ENCODE measurements at places on chromosomes 7 and 10. TPM values are rescaled to one million over a fixed set of nuclear protein-coding genes. Genes with fewer than 3 reads are reported as not detected.

Gene LRMDA
- total RNA-seq = 22.2 TPM

Gene EN2
- total RNA-seq = not detected

Gene FAM25A
- total RNA-seq = not detected

Gene HOXA6
- 4.2 TPM for total RNA-seq

Gene UCMA
- not detected for total RNA-seq

Gene ZNF786
- total RNA-seq = 6.9 TPM

Gene GIMAP4
- total RNA-seq = 21.4 TPM

Gene POM121L12
- not detected for total RNA-seq

Gene SLC4A2
- 98.9 TPM for total RNA-seq

DNA sequence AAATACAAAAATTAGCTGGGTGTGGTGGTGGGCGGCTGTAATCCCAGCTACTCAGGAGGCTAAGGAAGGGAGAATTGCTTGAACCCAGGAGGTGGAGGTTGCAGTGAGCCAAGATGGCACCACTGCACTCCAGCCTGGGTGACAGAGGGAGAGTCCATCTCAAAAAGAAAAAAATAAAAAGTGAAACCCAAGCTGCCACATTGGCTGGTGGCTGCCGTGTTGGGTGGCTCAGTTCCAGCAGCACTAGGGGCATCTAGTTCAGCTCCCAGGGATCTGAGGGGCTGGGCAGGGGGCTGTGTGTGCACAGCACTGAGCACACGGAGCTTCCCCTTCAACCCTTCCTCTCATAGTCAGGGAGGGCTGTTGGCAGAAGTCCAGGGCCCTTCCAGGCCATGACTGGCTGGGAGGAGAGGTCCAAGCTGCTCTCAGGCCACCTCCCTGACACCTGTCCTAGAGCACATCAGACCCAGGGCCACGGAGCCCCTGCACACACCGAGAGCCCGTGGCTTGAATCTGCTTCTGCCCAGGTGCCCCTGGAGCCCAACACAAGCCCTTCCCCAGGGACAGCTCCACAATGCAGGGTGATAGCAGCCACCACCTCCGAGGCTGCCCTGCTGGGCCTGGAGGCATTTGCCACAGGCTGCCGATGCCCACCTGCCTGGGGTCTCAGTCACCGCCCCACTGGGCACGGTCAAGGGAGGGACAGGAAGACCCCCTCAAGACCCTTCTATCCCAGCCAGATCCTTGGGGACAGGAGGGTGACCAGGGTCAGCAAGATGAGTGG lies 47.3 kb downstream of the YKT6 start:
- no peaks in the 10 kb centered on the region for H3K4me1 ChIP-seq
- no peaks in the 10 kb centered on the region for H3K27me3 ChIP-seq
- no peak for DNase-seq
- H3K27ac ChIP-seq = no peak overlapping the region
- no peaks in the 10 kb centered on the region for H3K36me3 ChIP-seq

GRCh38 chr7:63024446-63024845 lies 974.2 kb upstream of the ZNF722 start:
- DNase-seq = no peak
- no peaks in the 10 kb centered on the region for H3K27me3 ChIP-seq
- no peak overlapping the region for H3K27ac ChIP-seq
- no peaks in the 10 kb centered on the region for H3K36me3 ChIP-seq
- H3K4me3 ChIP-seq = no peak overlapping the region
- no peaks in the 10 kb centered on the region for H3K4me1 ChIP-seq

GRCh38 chr7:108813251-108814014 lies 243.8 kb downstream of the DNAJB9 start:
- DNase-seq = no peak
- no peak overlapping the region for H3K27ac ChIP-seq
- H3K4me3 ChIP-seq = no peak overlapping the region

GRCh38 chr7:45711161-45711490 lies 137.0 kb downstream of the ADCY1 start:
- DNase-seq = no peak
- no peak overlapping the region for H3K27ac ChIP-seq
- H3K27me3 ChIP-seq = peaks cover 5% of the 10 kb centered on the region
- H3K4me3 ChIP-seq = no peak overlapping the region

DNA sequence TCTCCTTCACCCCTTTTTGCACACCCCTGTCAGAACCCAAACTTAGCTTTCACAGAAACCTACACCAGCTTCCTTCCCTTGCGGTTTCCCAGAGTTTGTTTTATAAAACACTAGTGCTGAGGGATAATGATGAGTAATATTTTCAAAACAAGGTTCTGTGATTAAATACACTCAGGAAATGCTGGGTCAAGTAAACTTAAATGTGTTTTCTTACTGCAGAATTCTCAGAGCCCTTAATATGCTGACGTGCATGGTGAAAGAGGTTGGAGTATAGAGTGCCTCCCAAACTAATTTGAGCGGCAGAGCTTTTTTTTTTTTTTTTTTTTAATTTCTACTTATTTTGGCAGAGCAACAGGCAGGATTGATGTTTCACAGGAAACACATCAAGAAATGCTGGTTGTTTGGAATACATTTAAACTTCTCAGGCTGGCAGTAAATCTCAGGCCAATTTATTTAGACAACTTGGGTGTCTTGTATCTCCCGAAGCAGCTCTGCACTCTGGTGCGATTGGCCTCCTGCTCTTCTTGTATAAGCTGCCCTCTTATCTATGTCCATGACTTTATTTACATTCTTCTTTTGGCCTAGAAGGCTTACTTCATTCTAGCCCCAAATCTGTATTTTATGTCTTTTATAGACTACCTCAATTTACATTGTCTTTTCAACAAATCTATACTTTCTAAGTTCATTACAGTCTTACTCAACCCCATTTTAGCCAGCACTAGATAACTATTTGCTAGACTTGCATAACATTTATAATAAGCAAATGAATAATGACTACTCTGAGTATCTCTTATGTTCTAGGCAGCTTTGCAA lies 165.4 kb downstream of the BMPER start:
- H3K36me3 ChIP-seq = no peaks in the 10 kb centered on the region
- no peak overlapping the region for H3K4me3 ChIP-seq
- no peak for DNase-seq
- H3K4me1 ChIP-seq = peaks cover 5% of the 10 kb centered on the region

GRCh38 chr10:116815641-116816415 lies 33.5 kb upstream of the ENO4 start:
- no peak overlapping the region for H3K27ac ChIP-seq
- H3K4me1 ChIP-seq = no peaks in the 10 kb centered on the region
- no peaks in the 10 kb centered on the region for H3K36me3 ChIP-seq
- DNase-seq = no peak
- H3K4me3 ChIP-seq = no peak overlapping the region
- peaks cover 5% of the 10 kb centered on the region for H3K27me3 ChIP-seq

DNA sequence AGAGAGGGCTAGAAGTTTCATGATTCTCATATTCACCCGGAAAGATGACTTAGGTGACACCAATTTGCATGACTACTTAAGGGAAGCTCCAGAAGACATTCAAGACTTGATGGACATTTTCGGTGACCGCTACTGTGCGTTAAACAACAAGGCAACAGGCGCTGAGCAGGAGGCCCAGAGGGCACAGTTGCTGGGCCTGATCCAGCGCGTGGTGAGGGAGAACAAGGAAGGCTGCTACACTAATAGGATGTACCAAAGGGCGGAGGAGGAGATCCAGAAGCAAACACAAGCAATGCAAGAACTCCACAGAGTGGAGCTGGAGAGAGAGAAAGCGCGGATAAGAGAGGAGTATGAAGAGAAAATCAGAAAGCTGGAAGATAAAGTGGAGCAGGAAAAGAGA lies 5.3 kb downstream of the GIMAP4 start:
- no peak overlapping the region for H3K27ac ChIP-seq
- H3K27me3 ChIP-seq = no peaks in the 10 kb centered on the region
- H3K36me3 ChIP-seq = no peaks in the 10 kb centered on the region

- H3K4me1 ChIP-seq = no peaks in the 10 kb centered on the region
- no peak for DNase-seq
- H3K4me3 ChIP-seq = no peak overlapping the region
- no peaks in the 10 kb centered on the region for H3K36me3 ChIP-seq
- H3K27me3 ChIP-seq = no peaks in the 10 kb centered on the region
- no peak overlapping the region for H3K27ac ChIP-seq
Observed at GRCh38 chr10:112615269-112615668, 168.3 kb downstream of the VTI1A start.

GRCh38 chr10:61016630-61017029 lies 72.6 kb upstream of the RHOBTB1 start:
- H3K27ac ChIP-seq = no peak overlapping the region
- no peaks in the 10 kb centered on the region for H3K4me1 ChIP-seq
- H3K36me3 ChIP-seq = no peaks in the 10 kb centered on the region
- H3K4me3 ChIP-seq = no peak overlapping the region
- H3K27me3 ChIP-seq = no peaks in the 10 kb centered on the region

DNA sequence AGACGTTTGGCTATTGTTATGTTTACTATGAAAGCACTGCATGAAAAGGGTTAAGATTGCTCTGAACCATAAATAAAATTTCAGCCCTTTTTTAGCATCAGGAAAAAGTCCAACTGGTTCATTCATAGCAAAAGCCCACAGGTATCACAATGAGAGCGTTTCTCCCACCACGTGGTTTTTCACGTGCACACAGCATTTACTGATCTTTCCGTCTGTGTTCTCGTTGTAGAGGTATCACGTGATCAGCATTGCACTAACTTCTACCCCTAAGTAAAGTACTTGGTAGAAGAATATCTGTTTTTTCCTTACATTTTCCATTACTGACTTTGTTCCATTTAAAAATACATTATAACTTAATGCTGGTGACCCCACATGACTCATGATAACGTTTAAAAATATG lies 17.8 kb upstream of the CCDC3 start:
- no peaks in the 10 kb centered on the region for H3K36me3 ChIP-seq
- H3K27me3 ChIP-seq = no peaks in the 10 kb centered on the region
- DNase-seq = no peak
- no peak overlapping the region for H3K4me3 ChIP-seq
- no peak overlapping the region for H3K27ac ChIP-seq

GRCh38 chr7:69700331-69700730 lies 102.1 kb downstream of the AUTS2 start:
- no peaks in the 10 kb centered on the region for H3K36me3 ChIP-seq
- H3K27me3 ChIP-seq = no peaks in the 10 kb centered on the region
- H3K4me1 ChIP-seq = peaks cover 36% of the 10 kb centered on the region
- no peak overlapping the region for H3K4me3 ChIP-seq

- no peak overlapping the region for H3K4me3 ChIP-seq
- no peaks in the 10 kb centered on the region for H3K27me3 ChIP-seq
- DNase-seq = no peak
- no peaks in the 10 kb centered on the region for H3K36me3 ChIP-seq
- no peaks in the 10 kb centered on the region for H3K4me1 ChIP-seq
- no peak overlapping the region for H3K27ac ChIP-seq
Observed at GRCh38 chr7:25375805-25376600, 147.7 kb upstream of the NPVF start.

DNA sequence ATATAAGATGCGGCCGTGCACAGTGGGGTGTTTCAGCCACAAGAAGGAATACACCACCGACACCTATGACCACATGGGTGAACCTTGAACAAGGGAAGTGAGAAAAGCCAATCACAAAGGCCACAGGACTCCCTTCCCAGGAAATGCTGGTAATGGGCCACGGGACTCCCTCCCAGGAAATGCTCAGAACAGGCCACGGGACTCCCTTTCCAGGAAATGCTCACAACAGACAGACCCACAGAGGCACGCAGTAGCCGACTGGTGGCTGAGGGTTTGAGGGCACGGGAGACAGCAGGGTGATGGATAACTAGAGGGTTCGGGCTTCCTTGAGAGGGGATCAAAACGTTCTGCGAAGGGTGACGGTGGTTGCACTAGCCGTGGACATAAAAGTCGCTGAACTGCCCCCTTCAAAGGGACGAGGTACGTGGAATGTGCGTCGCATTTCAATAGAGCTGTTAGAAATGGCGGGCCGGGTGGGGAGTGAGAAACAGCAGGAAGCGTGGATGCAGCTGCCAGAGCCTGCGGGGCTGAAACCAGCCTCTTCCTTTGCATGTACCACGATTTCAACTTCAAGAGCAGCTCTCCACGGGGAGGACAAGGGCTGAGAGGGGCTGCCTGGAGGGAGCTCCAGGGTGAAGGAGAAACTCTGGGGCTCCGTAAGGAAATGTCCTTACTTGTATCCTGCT lies 274.0 kb downstream of the ELFN1 start:
- H3K36me3 ChIP-seq = no peaks in the 10 kb centered on the region

DNA sequence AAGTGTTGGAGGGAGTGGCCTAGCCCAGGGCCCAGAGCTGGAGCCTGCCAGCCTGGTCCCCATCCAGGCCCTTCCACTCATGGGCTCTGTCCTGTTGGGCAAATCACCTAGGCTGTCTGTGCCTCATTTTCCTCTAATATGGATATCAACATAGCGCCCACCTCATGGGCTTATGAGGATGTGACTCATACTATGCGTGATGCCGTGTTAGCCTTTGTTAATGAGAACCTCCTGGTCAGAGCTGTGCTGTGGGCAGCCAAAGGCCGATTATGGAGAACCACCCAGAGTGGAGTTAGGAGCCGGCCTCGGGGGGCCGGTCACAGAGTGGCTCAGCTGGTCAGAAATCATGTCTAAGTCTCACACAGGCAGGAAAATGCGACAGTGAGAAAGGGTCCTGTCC lies 306.4 kb downstream of the PAXIP1 start:
- no peaks in the 10 kb centered on the region for H3K27me3 ChIP-seq
- no peak overlapping the region for H3K4me3 ChIP-seq
- H3K27ac ChIP-seq = no peak overlapping the region
- H3K4me1 ChIP-seq = no peaks in the 10 kb centered on the region

- no peak overlapping the region for H3K4me3 ChIP-seq
- H3K27ac ChIP-seq = no peak overlapping the region
- no peaks in the 10 kb centered on the region for H3K27me3 ChIP-seq
- DNase-seq = no peak
- no peaks in the 10 kb centered on the region for H3K4me1 ChIP-seq
- no peaks in the 10 kb centered on the region for H3K36me3 ChIP-seq
Observed at GRCh38 chr10:58414270-58415041, 29.2 kb downstream of the TFAM start.

- no peak overlapping the region for H3K4me3 ChIP-seq
- no peaks in the 10 kb centered on the region for H3K27me3 ChIP-seq
- H3K36me3 ChIP-seq = no peaks in the 10 kb centered on the region
- peak; percentile 71 for DNase-seq
- H3K4me1 ChIP-seq = peaks cover 51% of the 10 kb centered on the region
Observed at GRCh38 chr10:77463499-77463898, 174.1 kb downstream of the KCNMA1 start.

DNA sequence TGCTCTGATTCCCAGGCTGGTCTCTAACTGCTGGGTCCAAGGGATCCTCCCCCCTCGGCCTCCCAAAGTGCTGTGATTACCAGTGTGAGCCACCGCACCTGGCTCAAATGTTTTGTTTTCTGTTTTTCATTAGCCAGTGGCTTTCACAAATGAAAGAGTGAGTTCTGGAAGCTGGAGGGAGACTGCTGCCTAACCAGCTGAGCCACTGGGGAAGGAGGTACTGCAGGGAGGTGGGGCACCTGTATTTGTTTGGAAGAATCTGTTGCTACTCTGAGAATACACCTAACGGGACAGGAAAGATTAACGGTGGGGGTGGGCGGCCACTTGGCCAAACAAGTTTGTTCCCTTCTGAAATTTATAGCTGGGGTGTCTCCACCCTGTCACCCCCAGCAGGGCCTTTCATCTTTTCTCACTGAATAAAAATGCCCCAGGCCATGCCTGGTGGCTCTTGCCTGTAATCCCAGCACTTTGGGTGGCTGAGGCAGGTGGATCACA lies 4.7 kb downstream of the STOX1 start:
- peaks cover 6% of the 10 kb centered on the region for H3K4me1 ChIP-seq
- H3K27me3 ChIP-seq = no peaks in the 10 kb centered on the region
- no peak overlapping the region for H3K27ac ChIP-seq

All from sigmoid colon (tissue), 7 donors.